ENCODE measurements at places on chromosomes 7 and 10.

- DNase-seq, result no peak
Measured at GRCh38 chr7:41238851-41239331, 464.0 kb downstream of the INHBA start.

DNA sequence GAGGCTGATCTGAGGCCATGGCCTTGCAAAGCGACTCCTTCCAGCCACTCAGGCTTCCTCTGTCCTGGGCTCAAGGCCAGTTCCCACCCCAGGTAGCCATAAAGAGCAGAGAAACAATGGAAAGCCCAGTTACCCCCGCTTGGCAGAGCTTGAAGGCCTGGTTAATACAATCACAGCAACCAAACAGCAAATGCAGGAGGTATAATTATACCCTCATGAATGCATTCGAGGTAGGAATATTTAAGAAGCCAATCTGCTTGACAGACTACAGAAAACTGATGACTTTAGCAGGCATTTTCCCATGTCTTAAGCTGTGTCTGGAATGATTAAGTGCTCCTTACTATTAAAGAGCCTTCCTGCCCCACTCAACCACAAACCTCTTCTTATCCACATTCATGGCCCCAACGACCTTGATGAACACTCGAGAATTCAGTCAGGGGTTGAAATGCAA is 114.1 kb upstream of the MACROH2A2 start:
- no peak for DNase-seq

DNA sequence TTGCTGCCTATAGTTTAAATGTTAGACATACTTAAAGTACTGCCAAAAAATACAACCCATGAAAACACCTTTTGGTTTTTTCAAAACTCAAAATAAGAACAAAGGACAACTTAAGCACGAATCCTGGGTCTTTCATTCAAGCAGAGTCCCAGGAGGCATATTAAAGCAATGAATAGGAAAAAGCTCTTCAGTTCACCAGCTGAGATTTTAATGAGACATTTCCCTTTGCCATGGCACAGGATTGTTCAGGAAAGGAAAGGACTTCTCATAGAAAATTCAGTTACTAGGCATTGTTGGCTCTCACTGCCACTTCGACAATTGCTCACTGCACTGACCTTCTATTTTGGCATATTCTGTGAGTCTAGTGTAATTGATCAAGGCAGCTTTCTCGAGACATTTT is 133.5 kb upstream of the FEZF1 start:
- DNase-seq, result no peak

- DNase-seq, result no peak
Measured at GRCh38 chr7:117113871-117114270, 160.6 kb downstream of the ST7 start.

DNA sequence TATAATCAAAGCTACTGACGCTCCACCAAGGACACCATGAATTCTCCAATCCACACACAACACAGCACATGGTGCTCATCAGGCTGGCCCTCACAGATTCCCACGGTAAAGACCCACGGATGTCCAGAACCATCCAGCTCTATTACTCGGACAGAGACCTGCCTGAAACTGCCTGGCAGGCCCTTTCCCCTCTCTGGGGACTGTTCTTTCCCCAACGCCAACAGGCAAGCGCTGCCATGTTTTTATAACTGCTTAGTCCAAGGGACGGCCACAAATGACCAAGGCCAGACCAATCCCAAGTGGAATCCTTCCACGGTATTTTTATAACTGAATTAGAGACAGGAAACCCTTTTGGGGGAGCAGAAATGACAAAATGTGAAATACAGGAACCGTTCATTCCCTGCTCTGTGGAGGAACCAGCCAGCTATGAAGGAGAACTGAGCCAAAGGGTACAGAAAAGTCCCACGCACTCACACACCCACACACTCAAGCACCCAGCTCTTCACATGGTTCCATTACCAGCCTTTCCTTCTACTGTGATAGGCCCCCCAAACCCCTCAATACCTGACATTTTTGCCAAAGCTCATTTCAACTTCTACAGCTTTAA is 4.1 kb downstream of the PIP4K2A start:
- peak; percentile 76 for DNase-seq

DNA sequence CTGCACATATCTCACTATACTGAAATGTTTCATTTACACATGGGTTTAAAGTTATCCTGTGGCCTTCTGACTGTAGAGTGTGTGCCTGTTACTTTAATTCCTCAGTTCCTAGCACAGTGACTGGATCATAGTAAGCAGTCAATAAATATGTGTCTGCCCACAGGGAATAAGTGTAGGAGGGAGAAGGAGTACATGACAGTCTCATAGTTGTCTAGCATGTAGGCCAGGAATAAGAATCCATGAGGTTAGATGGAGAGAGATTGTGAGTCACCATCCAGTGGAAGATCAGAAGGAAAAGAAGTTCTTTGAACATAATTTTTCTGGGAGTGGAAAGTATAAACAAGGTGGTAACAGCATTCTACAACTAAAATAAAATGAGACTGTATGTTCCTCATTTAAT is 36.6 kb upstream of the SEMA3A start:
- no peak for DNase-seq

- DNase-seq, result no peak
Measured at GRCh38 chr10:35127289-35127891, 744 bp downstream of the CREM start.

GRCh38 chr10:48879451-48879850 is 60.2 kb downstream of the LRRC18 start:
- no peak for DNase-seq
